Stimulated activated CD4-positive, alpha-beta T cell treated with anti-CD3 and anti-CD28 coated beads, TNF-alpha, amount 100 ng/mL, for 1 hour (primary cell): ENCODE measurements at places on chromosomes 4 and X.

GRCh38 chr4:23889391-23889790 is 456 bp downstream of the PPARGC1A start:
- no peak for DNase-seq

- DNase-seq, result no peak
These were observed 1154.4 kb downstream of the RAPGEF2 start for GRCh38 chr4:160257318-160257717.

- no peak for DNase-seq
These were observed 1.9 kb upstream of the SEPTIN6 start for GRCh38 chrX:119694601-119695534.

DNA sequence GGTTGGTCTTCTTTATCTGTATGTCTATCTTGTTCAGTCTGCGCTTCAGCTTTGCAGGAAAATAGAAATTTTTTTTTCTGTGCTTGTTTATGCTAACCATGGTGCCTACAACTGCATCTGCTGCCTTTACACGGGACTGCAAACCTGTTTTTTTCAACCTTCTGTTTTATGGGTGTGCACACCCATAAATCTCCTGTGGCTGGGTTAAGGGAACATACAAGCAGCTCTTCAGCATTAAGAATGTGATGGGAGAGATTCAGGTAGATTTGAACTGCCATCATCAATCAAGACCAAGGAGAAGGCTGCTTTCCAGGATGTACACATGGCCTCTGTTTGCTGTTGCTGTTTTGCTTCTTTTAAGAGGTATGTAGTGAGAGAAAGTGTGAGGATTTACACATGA is 502.9 kb downstream of the ANKRD50 start:
- no peak for DNase-seq
